ENCODE measurements at places on chromosomes 6 and 20.

DNA sequence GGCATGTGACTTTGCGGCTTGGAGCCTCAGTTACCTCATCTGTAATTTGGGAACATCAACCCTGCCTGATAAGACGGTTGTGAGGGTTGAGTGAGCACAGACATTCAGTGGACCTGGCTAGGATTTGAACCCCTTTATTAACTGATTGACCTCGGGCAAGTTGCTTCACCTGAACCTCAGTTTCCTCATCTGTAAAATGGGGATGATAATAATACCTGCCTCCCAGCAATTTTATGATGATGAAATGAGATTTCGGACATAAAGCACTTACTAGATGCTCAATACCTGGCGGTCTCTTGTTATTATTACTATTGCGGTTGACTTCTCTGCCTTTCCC, 51.5 kb downstream of the CEBPB start:
- DNase-seq = no peak

GRCh38 chr6:1724616-1725015, 114.9 kb downstream of the FOXC1 start:
- peak; percentile 58 for DNase-seq

GRCh38 chr6:144217264-144217663, 66.9 kb downstream of the STX11 start:
- no peak for DNase-seq

- DNase-seq = no peak
Observed at GRCh38 chr6:39610221-39610620, 115.0 kb downstream of the KIF6 start.

GRCh38 chr6:17851720-17852161, 135.7 kb downstream of the KIF13A start:
- DNase-seq = no peak

DNA sequence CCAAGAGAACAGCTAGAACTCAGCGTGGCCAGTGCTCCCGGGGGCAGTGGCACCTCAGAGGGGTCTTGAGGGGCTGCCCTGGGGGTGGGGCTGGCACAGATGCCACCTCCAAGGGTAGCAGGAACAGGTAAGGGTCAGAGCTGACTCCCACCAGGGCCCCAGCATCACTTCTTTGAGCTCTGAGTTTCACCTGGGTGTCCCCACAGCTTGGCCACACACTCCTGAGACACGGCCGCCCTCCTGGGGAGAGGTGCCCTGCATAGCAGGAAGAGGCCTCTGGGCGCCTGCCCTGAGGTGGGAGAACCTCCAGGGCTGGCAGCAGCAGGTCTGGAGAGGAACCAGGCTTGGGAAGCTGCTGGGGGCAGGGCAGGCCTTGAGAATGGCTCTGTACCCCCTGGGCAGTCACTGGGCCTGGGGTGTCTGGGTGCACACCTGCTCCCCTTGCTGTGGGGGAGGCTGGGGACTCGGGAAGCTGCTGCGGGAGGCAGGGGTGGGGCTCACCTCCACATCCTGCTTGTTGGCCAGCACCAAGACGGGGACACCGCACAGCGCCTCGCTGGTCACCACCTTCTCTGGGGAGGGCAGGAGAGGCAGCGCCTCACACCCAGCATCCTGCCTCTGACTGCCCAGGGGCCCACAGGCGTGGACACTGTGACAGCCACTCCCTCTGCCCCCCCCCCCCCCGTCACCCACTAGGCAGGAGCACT, 5.0 kb downstream of the TNFRSF6B start:
- peak; percentile 17 for DNase-seq

DNA sequence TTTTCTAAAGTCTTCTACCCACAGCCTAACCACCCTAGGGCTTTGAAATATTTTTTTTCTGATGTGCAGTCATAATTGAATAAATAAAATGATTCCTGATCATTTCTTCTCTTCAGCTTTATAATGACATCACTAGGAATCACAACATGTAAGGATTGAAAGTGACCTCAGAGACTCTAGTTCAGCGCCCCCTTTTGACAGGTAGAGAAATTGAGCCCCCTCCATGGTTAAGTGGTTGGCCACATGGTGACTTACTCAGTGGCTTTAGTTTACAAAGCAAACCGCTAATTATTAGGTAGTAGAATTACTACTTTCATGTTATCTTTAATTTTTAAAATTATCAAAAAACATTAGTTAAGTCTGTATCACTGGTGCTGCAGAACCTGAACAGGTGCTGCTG, 13.3 kb upstream of the SLC2A12 start:
- DNase-seq = peak; percentile 7

Measured in HAP-1 (cell line).